ENCODE measurements at places on chromosomes 2 and 18.

DNA sequence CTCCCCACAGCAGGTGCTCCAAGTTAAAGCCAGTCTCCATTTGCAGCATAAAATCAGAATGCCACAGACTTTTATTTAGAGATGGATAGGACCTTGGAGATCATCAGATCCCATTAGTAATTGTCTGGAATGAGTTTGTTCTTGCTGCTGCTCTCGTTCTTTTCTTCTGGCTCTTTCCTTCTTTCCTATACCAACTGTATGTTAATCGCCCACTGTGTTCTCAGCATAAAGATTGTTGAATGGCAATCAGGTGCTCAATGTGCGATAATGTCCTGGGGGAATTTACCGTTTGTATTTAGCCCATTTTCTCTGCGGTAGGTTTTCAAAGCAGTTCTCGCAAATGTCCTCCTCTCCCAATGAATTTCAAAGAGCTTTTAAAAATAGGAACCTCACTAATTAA lies 3.3 kb downstream of the GPR39 start:
- no peak for DNase-seq

DNA sequence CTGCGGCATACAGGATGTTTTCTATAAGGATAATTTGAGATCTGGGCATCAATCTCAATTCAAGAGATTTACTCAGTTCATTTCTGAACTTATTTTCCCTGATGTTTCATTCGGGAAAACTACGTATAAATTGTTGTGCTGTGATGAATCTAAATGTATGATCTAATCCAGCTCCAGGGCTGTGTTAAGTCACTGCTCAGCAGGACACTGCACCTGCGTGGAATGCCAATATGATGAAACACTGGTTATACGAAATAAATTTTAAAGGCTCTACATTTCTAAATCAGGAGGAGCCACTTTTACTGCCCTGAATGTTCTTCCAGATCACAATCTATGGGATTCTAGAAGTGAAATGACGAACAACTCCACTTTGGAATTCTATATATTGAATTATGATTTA lies 259.0 kb downstream of the HNMT start:
- no peak for DNase-seq

DNA sequence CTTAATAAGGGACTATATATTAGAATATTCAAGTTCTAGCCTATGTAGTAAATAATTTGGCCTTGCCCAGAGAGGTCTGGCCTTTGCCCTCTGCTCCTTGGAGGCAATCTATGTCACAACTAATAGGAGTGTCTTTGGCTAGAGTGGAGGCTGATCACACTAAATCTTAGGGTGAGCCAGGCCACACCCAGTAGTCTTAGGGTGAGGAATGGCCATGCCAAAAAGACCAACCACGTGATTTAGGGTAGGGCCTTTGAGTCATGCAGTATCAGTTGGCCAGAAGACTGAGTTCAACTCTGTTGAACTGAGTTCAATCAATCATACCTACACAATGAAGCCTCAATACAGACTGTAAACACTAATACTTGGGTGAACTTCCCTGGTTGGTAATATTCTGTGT lies 26.0 kb upstream of the FLACC1 start:
- no peak for DNase-seq

DNA sequence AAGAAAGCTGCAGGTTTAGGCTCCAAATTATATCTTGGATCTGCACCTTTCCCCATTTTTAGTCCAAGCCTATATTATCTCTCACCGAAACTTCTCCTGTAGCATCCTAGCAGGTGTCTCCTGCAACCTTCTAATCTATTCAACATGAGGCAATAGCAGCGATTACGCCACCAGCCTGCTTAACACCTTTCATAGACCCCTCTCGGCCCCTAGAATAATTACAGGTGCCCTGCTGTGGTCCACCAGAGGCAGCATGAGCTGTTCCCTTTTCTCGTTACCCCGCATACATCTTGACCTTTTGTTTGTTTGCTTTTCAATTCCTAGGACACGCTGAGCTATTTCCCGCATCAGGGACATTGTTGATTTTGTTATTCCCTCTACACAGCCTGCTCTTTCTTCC lies 361.9 kb downstream of the CYRIA start:
- no peak for DNase-seq

DNA sequence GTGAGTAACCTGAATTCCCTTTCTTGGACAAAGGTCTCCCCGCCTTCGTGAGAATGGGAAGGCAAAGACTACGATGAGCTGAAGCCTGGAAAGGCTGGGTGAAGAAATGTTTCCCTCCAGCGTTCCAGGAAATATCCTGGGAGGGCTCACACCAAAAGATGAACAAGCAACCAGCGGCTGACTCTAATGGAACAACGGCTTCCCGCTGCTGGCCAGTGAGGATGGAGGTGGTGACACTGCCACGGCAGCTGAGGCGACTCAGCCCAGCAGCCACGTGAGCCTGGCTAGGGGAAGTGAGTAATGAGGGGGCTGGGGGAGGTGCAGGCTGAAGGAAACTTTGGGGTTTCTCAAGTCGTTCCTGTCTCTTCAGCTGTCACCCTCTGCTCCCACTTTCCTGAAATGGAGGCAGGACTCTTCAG lies 105.0 kb upstream of the SMAD7 start:
- no peak for DNase-seq

DNA sequence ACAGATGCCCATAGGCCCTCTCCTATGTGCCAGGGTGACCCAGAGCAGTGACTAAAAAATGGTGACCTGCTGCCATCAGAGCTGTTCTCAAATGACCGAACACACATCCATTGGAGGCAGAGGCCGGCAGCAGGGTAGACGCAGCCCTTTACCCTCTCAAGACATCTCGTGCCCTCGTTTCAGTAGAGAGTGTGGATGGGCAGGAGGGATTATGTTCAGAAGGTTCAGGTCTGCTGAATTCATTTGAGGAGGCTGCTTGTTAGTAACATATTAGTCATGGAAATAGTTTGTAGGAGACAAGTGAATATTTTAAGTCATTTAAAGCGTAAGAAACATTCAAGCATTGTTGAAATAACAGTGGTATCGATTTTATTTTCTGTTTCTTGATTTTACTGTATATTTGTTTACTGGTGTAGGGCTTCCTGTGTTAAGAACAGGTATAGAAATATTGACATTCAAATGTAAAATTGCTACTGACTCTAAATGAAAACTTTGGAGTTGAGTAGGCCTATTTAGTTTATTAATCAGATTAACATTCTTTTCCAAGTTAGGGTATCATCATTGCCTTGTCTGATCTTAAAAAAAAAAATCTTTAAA lies 82.6 kb downstream of the ZNF532 start:
- no peak for DNase-seq
